ENCODE measurements at places on chromosomes 6 and 20.

DNA sequence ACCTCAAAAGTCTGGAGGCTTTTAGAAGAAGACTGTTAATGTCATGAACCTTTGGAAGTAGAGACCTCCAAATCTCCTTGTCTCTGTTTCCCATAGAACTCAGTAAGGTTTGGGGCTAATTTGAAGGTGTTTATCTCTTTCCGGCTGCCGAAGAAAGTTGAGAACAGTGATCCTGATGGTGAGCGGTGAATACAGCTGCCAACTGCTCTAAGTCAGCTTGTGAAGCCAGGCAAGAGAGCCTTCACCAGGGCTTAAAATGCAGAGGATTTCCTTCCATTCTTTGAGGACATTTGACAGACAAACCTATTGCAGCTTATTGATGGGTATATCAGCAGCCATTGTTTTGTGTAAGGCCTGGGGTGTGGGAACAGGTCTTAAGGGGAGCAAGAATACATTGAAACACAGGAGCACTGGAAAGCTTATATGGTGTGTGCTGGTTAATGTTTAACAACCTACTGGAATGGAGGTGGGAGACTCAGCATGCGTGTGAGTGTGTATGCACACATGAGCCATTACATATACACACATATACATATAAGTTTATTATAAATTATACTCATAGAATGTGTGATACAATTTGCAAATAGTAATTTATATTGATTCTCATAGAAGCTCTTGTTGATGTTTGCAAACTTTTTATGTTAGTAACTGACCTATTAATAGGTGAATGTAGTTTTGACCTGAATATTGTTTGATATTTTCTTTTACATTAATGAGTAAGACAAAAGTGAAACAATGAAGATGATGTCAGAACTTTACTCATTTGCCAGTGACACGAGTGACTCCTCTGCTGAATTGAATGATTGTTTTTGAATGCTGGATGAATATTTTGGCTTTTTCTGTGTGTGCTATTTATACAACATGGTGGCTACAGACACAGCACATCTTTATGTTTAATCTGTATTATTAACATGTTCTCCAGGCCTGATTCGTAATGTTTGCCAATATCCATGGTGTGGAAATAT lies 18.1 kb downstream of the PLEKHG1 start:
- DNase-seq: no peak

- DNase-seq: no peak
Measured at GRCh38 chr6:28349344-28349891, 329 bp upstream of the ZKSCAN3 start.

DNA sequence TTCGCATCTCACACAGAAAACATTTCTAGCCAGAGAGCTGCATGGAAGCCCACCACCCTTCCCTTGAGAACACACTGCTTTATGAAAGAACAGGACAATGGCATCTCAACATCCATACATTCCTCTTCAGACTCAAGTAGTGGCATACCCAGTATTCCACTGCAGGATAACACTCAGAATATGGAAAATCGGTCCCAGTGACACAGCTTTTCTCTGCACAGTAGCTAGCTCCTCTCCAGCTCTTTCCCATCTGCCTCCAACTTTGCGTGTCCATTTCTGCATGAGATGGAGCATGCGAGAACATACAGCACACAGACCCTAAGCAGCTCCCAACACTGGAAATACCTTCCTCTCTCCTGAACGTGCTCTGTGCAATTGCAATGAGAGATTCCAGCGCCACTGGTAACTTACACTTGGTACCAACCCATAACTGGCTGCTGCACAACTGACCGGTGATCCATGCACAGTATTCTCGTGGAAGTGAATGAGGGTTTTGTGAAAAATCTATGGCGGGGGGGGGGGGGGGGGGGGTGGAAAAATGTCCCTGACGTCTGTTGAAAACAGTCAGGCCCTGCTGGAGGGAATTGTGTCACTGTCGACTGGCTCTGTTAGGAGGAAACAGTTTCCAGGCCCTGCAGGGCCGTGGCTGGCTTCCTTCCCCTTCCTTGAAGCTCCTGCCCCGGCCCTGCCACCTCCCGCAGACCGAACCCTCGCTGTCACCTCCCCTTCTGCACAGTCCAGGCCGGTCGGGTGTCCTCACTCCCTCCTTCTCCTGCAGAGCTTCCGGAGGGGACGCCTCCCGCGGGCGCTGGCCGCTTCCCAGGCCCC lies 265.9 kb upstream of the QKI start:
- no peak for DNase-seq

DNA sequence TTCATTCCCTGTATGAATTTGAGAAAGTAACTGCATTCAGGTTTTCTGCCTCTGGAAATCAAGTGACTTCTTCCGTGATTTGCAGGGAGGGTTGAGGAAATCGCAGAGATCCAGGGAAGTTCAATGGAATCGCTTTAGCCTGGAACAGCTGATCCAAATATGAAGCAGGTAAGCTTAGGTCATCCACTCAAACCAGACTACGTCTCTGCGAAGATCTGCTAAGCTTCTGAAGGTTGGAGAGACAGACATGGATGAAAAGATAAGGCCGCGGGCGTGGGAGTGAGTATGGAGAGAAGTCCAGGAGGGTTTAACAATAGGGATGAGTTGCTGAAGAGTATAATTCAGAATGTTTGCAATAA lies 34.2 kb upstream of the BTN3A2 start:
- DNase-seq: peak; percentile 8

DNA sequence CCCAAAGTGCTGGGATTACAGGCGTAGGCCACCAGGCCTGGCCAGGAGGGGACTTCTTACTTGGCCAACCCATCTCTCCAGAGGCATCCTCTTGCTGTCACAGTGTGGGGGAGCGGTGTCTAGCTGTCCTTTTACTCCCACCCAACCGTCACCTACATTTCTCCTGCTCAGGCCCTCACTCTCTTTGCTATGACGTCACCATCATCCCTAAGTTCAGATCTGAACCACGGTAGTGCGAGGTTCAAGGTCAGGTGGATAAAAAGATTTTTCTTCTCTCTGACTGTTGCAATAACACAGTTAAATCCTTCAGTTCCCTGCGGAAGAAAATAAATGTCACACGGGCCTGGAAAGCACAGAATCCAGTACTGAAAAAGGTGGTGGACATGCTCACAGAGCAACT lies 7.3 kb upstream of the RAET1L start:
- no peak for DNase-seq

GRCh38 chr6:43687079-43687436 lies 533 bp downstream of the MRPS18A start:
- no peak for DNase-seq

- no peak for DNase-seq
Measured at GRCh38 chr6:168012431-168013249, 15.2 kb downstream of the KIF25 start.

DNA sequence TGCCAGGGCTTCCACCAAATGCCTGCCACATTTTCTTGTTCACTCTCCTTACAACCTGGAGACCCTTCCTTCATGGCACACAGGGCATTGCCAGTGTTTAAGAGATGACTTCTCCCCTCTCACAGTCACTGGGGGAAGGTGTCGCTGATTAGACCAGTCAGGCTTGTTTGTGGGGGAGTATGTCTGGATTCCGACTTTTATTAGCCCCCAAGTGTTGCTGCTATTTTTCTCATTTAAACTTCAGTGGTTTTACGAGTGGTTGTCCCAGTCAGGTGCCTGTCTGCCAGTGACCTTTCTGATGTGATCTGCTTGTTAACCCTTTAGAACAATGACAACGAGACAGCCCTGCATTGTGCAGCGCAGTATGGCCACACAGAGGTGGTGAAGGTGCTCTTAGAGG lies 92.3 kb downstream of the ANKS1A start:
- no peak for DNase-seq

DNA sequence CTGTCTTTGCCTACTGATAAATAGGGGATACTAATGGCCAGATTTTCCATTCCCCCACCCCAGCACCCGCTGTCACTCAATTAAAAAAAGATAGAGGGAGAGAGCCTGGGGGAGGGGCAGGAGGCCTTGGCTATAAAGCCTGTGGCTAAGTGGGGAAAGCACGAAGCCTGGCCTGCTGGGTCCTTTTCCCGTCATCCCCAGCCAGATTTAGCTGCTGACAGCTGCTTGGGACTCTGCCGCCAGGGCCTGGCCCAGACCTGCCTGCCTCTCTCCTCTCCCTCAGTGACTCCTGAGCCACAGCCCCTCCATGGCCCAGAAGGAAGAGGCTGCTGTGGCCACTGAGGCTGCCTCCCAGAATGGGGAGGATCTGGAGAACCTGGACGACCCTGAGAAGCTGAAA lies at the start of gene APOBEC2:
APOBEC2 (plus strand) TSS at position 162 of the 400 bp plus-strand sequence; CDS start at position 308, 146 bp downstream.
- no peak for DNase-seq

GRCh38 chr6:36442103-36442670 lies 467 bp downstream of the PXT1 start:
- DNase-seq: no peak

GRCh38 chr6:106003268-106003987 lies 82.7 kb upstream of the PRDM1 start:
- no peak for DNase-seq

DNA sequence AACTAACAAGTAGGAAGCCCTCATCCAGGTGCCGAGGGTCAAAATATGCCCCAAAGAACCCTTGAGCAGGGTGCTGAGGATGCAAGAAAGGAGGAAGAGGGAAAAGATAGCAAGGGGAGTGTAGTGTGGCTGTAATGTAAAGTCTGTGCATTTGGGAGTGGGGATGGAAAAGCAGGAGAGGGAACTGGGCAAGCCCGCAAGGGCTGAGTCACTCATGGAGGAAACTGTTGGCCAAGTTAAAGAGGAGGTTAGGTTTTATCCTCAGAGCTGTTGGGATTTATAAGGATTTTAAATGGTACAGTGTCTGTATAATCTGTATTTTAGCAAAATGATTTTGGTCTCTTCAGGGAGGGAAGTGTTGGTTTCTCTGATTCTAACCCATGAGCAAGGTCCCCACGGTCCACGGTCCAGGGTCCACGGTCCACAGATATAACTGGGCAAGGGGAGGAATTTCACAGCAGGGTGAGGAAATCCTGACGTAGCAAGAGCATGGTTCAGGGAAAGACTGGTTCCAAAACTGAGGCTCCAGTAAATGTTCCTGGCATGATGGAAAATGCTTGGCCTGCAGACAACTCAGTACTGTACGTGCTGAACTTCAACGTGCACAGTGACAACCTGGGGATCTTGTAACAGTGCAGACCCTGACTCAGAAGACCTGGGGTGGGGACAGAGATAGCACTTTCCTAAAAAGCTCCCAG lies 759.8 kb downstream of the PTPRT start:
- no peak for DNase-seq

- no peak for DNase-seq
Measured at GRCh38 chr20:33881989-33882388, 70.8 kb downstream of the CHMP4B start.

- peak; percentile 67 for DNase-seq
Measured at GRCh38 chr20:35742741-35743523, 872 bp upstream of the RBM39 start.

DNA sequence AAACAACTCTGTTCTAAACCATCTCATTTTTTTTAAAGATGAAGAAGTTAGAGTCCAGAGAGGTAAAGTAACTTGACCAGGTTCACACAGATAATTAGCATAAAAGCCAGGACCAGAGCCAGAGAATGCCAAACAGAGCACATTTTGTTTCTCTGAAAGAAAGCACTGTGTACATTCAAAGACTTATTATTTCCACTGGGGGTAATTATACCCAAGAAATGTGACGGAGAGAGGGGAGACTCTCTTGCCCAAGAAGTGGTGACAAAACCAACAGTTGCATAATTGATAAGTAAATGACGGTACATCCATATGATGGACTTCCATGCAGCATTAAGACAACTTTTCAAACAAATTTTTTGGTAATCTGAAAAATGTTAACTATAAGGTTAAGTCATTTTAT lies 111.6 kb downstream of the RTN4IP1 start:
- DNase-seq: no peak

- DNase-seq: peak; percentile 75
Measured at GRCh38 chr20:44683263-44684046, 31.7 kb upstream of the CCN5 start.

DNA sequence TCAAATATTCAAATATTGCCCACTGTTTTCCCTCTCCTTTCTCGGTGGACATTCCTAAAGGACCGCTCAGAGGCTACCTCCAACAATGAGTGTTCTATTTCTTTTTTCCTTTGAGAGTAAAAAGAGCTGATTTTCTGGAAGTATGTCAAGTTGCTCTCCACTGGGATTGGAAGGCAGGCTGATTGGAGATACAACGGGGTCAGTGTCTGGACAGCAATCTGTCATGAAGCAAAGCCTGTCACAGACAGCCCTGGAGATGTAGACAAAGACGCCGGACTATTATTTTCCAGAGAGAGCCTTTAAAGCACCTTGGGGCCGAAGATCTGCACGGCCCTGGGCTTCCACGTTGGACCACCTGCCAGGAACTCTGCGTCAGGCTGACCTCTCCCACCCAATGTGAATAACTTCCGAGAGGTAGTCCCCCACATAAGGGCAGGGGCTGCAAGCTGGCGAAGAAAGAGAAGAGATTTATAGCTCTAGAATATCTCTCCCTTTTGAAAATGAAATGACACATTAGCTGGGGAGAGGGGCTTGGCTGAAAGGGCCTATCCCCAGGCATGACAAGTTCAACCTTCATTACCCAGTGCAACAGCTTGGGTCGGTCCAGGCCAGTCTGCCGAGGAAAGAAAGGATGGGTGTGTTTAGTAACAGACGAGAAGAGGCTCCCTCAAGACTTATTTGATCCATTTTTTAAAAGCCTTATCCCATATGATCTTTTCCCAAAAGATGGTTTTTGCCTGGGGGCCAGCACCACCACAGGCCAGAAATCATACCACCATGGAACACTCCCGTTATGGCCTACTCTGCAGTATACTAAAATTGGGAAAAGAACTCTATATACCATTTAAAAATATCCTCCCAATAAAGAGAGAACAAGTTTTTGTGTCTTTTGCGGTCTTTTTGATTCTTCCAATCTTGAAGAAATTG lies 131.1 kb downstream of the OLIG3 start:
- peak; percentile 6 for DNase-seq

GRCh38 chr6:82917346-82918064 lies 148.1 kb downstream of the UBE3D start:
- DNase-seq: no peak

GRCh38 chr20:12838261-12838866 lies 170.4 kb upstream of the SPTLC3 start:
- no peak for DNase-seq

- no peak for DNase-seq
Measured at GRCh38 chr6:144075187-144075586, 20.2 kb downstream of the SF3B5 start.

DNA sequence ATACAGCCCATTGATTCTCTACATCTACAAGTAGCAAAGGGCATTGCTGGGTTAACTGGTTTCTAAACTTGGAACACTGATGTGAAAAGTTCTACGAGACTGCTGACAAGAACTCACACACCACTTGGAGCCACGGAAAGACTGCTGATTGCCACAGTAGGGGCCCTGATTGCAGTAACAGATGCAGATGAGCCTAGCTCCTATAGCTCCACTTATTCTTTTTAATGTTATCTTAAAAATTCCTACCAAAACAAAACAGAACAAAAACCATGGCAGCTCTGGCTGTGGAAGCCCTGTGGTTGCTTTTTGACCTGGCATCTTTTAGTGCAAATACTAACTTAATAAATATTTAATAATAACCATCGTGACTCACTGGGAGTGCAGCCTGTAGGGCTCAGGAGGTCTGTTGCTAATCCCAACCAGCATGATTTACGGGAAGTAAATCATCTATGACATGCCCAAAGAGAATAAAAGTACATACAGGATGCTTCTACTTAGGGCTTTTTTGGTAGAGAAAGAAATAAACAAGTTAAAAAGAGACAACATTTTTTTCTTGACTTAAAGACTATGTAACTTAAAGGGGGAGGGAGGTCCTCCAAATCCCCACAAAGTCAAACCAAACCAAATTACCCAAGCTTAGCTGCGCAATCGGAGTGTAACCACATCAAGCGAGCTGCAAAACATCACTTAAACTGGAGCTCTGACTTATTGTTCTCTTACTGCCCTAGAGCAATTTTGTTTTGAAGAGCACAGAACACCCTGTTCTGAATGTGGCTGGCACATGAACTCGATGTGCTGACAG lies 87.2 kb downstream of the FKBP5 start:
- DNase-seq: peak; percentile 83

GRCh38 chr6:152298848-152299735 lies 338.1 kb downstream of the SYNE1 start:
- no peak for DNase-seq
